Transverse colon (tissue), 4 donors: ENCODE measurements at places on chromosomes 2 and 18.
A peak's percentile ranks its signal among the peaks of the same experiment; 100 is the strongest.

- DNase-seq: no peak
Measured at GRCh38 chr18:13394801-13395200, 176.2 kb downstream of the LDLRAD4 start.

- DNase-seq: no peak
Measured at GRCh38 chr2:135473567-135473966, 57.5 kb downstream of the ZRANB3 start.

DNA sequence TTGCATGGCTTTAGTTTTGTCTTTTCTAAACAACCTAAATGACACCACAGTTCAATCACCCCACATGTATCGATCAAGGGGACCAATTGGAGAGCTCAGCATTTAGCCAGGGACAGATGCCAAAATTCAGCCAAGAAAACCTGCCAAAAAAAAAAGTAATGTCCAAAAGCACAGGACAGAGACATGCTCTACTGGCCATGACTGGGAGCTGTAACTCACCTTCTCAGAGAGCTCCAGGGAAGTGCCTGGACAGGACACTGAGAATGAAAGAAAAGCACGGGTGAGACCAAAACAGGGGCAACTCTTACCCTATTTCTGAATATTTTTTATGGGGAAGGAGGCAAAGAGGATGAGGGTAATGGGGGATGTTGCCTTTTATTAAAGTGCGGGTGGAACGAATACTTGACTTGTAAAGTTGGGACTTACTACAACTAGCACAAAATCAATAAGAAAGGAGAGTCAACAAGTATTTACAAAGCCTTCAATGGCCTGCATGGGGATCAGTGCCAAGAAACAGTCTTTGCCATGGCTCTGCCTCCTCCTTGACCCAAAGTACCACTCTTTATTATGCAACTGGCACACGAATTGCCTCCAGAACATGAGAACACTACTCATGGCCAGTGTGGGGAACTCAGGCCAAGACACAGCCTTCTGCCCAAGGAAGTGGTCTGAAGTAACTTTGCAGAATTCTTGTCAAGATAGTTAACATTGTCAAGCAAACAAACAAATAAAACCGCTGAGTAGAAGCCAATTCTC lies 72.9 kb upstream of the HK2 start:
- DNase-seq: no peak

DNA sequence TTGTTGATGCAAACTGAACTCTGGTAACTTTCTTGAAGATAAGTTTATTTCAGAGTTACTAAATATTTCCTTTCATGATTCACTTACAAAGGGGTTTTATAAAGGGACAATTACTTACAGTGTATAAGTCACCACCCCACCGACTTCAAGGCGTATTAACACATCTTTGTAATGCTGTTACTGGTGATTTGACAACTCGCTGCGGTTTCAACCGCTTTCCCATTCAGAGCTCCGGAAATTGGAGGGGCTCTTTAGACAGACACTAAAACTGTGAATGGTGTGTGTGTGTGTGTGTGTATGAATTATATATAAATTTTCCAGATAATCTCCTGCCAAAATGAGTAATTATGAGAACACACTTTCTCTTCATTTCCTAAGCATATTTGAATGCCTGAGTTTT lies 4.9 kb downstream of the TM4SF20 start:
- DNase-seq: no peak

- no peak for DNase-seq
Measured at GRCh38 chr2:51997571-51997970, 965.6 kb upstream of the NRXN1 start.

DNA sequence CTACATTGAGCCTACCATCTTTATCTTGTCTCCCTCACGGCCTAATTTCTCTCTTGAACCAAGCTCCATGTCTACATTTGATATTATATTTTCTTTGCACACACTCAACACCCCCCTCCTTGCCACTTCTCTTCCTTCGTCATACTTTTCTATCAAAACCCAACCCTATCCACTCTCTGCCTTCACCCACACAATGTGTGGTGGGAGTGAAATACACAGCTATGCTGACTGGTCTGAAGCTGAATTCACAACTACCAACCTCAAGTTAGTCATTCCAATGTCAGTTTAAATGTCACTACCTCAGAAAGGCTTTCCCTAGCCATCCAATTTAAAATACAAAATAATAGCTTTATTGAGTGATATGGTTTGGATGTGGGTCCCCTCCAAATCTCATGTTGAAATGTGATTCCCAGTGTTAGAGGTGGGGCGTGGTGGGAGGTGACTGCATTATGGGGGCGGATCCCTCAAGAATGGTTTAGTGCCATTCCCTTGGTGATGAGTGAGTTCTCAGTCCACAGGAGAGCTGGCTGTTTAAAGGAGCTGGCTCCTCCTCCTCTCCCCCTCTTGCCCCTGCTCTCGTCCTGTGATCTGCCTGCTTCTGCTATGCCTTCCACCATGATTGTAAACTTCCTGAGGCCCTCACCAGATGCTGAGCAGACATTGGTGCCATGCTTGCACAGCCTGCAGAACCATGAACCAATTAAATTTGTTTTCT lies 112.1 kb downstream of the DTNB start:
- no peak for DNase-seq

- DNase-seq: no peak
Measured at GRCh38 chr2:190407246-190407661, 901 bp upstream of the MFSD6 start.

- DNase-seq: peak; percentile 17
Measured at GRCh38 chr18:50090370-50091312, 104.3 kb downstream of the MYO5B start.

GRCh38 chr2:10196110-10196892 lies 73.8 kb downstream of the RRM2 start:
- peak; percentile 46 for DNase-seq

GRCh38 chr2:33709951-33710350 lies 110.9 kb upstream of the FAM98A start:
- no peak for DNase-seq

DNA sequence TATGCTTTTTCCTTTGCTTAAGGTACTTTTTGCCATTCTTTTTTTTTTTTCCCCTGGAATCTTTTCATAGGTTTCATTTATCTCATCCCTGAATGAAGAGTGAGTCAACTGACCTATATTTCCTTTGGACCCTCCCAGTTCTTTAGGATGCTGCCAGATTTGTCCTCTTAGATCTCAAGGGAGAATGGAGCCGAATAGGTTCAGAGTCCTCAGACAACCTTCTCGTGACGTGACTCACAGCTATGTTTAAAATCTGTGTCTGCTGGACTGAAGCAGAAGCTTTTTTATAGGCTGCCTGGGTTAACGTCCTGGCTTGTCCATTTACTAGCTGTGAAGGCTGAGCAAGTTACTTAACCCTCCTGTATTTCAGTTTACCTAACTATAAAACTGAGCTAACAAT lies 358.6 kb downstream of the DLGAP1 start:
- no peak for DNase-seq

DNA sequence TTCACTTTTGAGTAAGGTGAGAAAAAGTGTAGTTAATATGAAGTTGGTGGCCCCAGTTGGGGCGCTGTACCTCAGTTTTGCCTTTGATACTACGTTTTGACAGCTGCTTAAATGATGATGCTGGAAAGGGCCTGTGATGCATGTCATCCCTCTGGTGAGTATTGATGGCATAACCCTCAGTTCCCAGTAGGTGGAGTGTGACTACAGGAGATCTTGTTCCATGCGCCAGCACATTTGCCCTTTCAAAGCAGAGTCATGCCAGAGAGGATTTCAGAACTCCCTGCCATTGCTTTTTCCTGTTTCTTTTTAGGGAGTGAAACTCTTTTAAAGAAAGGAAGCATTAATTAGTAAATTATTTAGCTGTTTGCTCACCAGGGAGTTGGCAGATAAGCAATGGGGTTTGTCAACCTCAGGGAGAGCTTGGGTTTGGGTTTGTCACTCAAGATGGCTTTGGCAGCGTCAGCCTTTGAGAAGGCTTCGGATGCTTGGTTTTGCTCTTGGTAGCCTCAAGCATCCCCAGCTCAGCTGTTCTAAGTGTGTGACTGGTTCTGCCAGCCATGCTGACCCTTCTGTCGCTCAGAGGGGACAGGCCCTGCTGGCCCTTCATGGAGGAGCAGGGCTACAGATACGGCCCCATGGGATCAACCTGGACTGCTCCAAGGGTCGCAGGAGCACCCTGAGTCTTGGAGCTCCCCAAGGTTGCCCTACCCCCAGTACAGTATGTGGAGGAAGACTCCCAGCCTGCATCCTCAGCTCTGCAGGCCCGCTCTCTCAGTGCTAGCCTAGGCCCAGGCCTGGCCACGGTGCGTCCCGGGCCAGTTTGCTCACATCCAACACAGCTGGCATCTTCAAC lies 29.1 kb downstream of the ARMC9 start:
- DNase-seq: peak; percentile 67

DNA sequence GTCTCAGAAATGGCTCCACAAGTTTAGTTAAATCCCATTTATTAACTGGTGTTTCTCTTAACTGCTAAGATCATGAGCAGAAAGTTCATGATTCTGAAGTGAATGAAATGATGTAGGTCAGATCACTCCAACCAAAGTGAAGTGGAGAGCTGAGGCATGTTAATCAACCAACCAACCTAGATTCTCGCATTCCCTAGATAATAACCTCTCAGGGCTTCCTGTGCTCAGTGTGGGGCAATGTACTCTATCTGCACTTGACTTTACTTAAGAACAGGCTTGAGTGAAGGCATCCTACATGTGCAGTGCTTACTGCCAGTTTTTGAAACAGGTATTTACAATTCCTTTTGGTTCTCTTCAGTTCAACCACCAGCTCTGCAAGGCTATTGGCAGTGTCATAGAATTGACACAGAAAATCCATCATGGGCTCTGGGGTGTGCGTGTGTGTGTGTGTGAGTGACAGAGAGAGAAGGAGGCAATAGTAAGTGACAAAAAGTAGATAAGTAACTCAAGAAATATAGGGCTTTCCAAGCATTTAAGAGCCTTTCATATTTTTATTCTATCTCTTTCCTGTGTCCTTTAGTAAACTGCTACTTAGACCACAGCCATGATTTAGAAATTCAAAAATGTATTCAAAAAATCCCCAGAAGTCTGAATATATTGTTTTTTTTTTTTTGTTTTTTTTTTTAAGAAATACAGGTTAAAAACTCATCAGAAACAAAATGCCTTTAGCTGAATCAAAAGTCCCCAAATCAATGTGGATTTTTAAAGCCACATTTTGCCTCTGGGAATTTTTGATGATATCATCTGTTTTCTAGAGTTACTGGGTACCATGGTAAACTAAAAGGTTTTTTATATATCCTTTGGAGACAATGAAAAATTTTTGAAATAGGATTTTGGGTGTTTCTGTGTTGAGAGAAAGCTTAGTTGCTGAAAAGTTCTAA lies 28.6 kb downstream of the DOCK10 start:
- no peak for DNase-seq

- no peak for DNase-seq
Measured at GRCh38 chr2:8819194-8819593, 18.2 kb downstream of the KIDINS220 start.

GRCh38 chr2:136448432-136448831 lies 316.9 kb upstream of the THSD7B start:
- no peak for DNase-seq

- no peak for DNase-seq
Measured at GRCh38 chr2:64832936-64833335, 156.3 kb upstream of the SLC1A4 start.

GRCh38 chr2:230131366-230131765 lies 62.6 kb upstream of the SLC16A14 start:
- DNase-seq: no peak

DNA sequence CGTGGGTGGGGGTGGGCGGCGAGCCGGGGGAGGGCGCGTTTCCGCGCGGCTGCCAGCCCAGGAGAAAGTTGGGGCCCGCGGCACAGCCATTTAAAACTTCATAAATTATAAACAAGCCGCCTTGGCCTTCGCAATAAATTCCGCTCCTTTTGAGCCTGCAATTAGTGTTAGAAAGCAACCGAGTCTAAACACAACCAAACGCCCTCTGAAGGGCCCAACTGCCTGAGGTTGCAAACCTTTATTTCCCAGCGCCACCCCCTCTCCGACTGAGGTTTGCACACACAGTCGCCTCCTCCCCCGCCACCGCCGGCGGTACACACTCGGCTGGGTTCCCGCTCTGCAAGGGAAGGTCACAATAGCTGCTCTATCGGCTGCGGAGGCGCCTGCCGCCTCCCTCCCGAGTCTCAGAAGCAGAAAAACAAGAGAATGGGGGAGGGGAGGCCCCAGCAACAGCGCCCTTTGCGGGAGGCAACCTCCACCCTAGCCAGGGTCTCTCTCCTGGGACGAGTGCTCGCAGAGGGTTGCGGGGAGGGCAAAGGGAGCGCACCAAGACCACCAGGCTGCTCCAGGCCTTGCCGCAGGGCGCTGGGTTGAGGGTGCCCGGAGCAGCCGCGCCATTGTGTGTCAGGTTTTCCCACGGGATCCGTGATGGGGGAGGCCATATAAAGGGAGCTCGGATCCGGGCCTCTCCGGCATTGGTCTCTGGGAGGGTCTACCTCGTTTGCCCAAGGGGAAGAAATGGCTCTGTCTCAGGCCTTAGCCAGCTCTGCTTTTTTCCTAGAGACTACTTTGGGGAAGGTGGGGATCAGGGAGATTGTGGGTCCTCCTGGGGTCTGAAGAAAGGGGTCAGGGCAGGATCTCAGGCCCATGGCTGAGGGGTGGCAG lies 13.4 kb upstream of the HOXD1 start:
- peak; percentile 45 for DNase-seq

GRCh38 chr2:200130762-200131166 lies 175.4 kb downstream of the MAIP1 start:
- no peak for DNase-seq

DNA sequence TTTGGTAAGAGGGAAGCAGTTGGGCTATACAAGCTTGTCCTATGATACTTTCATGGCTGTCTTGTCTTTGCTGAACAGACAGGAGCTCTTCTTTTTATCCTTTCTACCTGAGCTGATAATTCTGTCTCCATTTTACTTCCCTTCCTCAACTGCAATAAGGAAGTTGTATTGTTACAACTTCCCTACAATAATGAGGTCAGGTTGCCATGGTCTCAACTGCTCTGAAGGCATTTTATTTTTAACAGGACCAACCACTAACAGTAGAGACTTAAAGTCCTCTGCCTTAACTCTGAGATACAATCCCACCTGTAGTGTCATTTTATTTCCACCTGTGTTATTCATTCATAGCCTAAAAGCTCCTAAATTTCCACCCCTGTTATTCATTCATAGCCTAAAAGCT lies 118.6 kb upstream of the PGAP1 start:
- DNase-seq: no peak

- no peak for DNase-seq
Measured at GRCh38 chr2:238886453-238887094, 38.7 kb downstream of the TWIST2 start.

DNA sequence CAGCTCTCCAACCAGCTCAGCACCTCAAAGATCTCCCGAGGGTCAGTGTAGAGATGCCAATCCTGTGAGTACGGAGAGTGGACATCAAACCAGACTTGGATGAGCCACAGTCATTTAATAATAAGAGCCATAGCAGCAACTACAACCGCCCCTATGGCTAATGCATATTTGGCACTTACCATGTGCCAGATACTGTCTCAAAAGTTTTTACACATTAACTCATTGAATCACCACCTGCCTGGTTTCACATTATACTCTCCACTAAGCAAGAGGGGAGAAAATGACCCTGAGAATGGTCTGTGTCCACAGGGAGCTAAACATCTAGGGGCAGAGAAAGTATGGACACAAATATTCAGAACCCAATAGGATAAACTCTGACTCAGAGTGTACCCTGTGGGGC lies 2.6 kb downstream of the CNPPD1 start:
- DNase-seq: no peak

GRCh38 chr2:183799761-183800160 lies 675.5 kb downstream of the NUP35 start:
- DNase-seq: no peak
